Chondrocyte (in vitro differentiated cells): ENCODE measurements at places on chromosomes 3 and 15.

- DNase-seq = no peak
- no peak overlapping the region for H3K27ac ChIP-seq
- H3K4me3 ChIP-seq = no peak overlapping the region
- no peaks in the 10 kb centered on the region for H3K27me3 ChIP-seq
- peaks cover 1% of the 10 kb centered on the region for H3K36me3 ChIP-seq
Measured at GRCh38 chr3:171231361-171231760, 204.8 kb upstream of the SLC2A2 start.

GRCh38 chr15:54580643-54581042 lies 602.4 kb downstream of the UNC13C start:
- H3K4me3 ChIP-seq = no peak overlapping the region
- no peaks in the 10 kb centered on the region for H3K4me1 ChIP-seq
- H3K36me3 ChIP-seq = no peaks in the 10 kb centered on the region
- peaks cover 15% of the 10 kb centered on the region for H3K27me3 ChIP-seq
- H3K27ac ChIP-seq = no peak overlapping the region

DNA sequence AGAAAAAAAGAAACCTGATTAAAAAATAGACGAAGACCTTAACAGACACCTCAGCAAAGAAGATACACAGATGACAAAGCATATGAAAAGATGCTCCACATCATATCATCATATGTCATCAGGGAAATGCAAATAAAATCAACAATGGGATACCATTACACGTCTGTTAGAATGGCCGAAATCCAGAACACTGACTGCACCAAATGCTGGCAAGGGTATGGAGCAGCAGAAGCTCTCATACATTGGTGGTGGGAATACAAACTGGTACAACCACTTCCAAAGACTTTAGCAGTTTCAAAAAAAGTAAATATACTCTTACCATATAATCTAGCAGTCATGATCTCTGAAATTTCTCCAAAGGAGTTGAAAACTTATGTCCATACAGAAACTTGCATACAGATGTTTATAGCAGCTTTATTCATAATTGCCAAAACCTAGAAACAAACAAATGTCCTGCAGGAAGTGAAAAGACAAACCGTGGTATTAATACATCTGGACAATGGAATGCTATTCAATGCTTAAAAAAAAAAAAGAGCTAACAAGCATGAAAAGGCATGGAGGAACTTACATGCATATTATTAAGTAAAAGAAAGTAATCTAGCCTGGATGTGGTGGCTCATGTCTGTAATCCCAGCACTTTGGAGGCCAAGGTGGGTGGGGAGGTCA lies 107.4 kb downstream of the HES1 start:
- no peak overlapping the region for H3K27ac ChIP-seq
- no peak overlapping the region for H3K4me3 ChIP-seq
- peaks cover 2% of the 10 kb centered on the region for H3K36me3 ChIP-seq
- H3K4me1 ChIP-seq = no peaks in the 10 kb centered on the region

DNA sequence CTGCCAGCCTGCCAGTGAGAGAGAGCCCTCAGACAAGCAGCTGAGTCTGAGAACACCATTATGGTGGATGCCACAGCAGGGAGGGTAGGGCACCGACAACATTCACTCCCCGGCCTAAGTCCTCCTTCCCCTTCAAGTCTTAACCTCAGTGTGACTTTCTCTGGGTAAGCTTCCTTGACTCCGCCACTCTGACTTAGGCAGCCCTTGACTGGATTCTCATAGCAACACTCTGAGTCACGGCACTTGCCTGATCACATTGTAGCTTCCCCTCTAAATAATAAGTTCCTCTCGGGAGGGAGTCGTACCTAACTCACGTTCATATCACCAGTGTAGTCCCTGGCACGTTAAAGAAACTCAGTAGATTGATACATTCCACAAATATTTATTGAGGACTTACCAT lies 180.5 kb downstream of the FOXB1 start:
- H3K27me3 ChIP-seq = peaks cover 31% of the 10 kb centered on the region
- H3K4me3 ChIP-seq = no peak overlapping the region
- no peaks in the 10 kb centered on the region for H3K36me3 ChIP-seq

DNA sequence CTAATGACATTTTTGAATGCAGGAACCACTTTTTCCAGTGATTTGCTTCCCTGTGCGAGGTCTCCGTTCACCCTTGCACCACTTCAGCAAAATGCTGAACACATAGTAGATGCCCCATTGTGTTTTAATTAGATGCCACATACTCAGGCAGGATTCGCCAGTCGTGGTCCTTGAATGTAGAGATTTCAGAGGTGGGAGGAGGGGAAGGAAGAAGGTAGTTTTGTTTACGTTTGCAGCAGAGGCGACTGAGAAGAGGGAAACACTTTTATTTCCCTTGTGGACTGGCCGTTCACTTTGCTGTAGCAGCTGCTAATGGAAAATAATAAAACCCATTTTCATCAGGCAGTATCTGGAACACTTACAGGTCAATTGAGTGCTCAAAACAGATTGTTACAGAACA lies 262.8 kb upstream of the TBL1XR1 start:
- peaks cover 37% of the 10 kb centered on the region for H3K4me1 ChIP-seq
- H3K36me3 ChIP-seq = no peaks in the 10 kb centered on the region
- no peak overlapping the region for H3K4me3 ChIP-seq

DNA sequence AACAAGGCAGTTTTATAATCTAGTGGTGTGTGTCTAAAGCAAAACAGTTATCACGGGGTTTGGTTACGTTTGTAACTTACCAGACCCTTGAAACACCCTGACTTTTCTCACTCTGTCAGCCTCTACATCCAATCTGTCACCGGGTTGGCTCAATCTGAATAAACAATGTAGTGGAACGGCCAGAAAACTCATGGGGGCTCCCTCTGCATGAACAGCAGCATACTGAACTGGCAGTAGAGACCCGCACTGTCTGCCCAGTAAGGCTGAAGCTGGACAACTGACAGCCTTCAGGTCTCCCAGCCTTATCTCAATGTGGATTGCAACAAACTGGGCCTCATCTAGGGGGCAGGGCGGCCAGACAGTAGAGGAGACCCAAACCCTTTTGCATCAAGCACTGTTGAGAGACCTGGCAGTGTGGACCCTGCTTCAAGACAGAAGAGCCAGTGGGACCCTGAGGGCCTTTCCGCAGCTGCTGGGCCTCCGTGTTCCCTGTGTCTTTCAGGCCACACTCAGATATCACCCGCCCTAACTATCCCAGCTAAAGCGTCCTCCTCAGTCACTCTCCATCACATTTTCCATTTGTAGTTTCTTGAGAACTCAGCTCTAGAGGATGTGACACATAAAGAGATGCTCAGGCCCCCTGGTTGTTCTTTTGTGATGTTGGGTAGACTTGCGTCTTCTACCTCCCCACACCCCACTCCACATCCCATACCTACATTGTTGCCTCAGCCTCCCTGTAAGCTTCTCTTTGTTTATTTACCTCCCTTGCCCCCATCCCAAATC lies 181.2 kb upstream of the NR2E3 start:
- H3K27ac ChIP-seq = no peak overlapping the region
- no peak for DNase-seq
- peaks cover 3% of the 10 kb centered on the region for H3K27me3 ChIP-seq
- H3K4me1 ChIP-seq = no peaks in the 10 kb centered on the region
- H3K4me3 ChIP-seq = no peak overlapping the region

- H3K4me1 ChIP-seq = no peaks in the 10 kb centered on the region
- H3K36me3 ChIP-seq = no peaks in the 10 kb centered on the region
- H3K4me3 ChIP-seq = no peak overlapping the region
- no peak overlapping the region for H3K27ac ChIP-seq
- no peaks in the 10 kb centered on the region for H3K27me3 ChIP-seq
Measured at GRCh38 chr3:26346497-26346896, 276.1 kb upstream of the LRRC3B start.

GRCh38 chr3:196563721-196564225 lies 4.6 kb downstream of the WDR53 start:
- no peak for DNase-seq
- H3K4me1 ChIP-seq = peaks cover 20% of the 10 kb centered on the region
- no peaks in the 10 kb centered on the region for H3K27me3 ChIP-seq
- no peak overlapping the region for H3K27ac ChIP-seq

DNA sequence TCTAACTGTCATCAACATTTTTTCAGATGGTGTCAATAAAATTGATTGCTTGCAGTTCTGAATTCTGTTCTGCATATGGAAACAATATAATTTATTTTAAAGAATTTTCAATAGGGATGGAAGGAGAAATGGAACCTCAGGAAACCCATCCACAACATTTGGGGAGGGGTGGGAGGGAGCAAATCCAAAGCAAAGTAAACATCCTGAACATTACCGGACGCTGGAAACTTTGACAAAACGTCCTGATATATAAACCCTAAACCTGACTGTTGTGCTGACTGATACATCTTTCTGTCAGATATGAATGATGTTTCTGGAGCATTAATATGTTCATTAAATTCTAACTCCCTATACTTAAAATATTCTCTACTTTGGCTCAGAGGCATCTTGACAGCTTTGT lies 479.0 kb downstream of the FOXP1 start:
- peaks cover 92% of the 10 kb centered on the region for H3K4me1 ChIP-seq
- peaks cover 2% of the 10 kb centered on the region for H3K36me3 ChIP-seq
- no peak overlapping the region for H3K4me3 ChIP-seq

GRCh38 chr15:45892182-45892581 lies 257.4 kb downstream of the SQOR start:
- DNase-seq = no peak
- H3K27ac ChIP-seq = no peak overlapping the region
- H3K36me3 ChIP-seq = no peaks in the 10 kb centered on the region
- no peaks in the 10 kb centered on the region for H3K4me1 ChIP-seq

DNA sequence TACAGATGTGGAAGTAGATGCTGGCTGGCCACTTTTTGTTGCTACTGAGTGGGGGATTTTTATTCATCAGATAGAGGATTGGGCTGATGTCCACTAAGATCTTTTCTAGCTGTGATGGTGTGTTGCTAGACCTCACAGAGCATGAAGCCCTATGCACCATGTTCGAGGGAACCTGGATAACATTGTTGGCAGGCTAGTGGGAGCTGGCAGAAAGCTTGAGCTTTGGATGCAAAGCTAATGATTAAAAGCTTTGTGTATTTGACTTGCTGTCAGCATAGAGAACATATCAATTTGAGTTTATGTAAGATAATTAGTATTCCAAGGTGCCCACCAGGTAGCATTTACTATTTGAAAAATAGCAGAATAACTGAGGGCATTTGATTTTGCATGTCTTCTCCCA lies 59.1 kb downstream of the ST6GAL1 start:
- H3K27ac ChIP-seq = no peak overlapping the region
- H3K27me3 ChIP-seq = no peaks in the 10 kb centered on the region
- H3K36me3 ChIP-seq = peaks cover 13% of the 10 kb centered on the region
- H3K4me1 ChIP-seq = peaks cover 43% of the 10 kb centered on the region

GRCh38 chr3:33447958-33448357 lies 7.8 kb upstream of the UBP1 start:
- DNase-seq = no peak
- H3K36me3 ChIP-seq = no peaks in the 10 kb centered on the region
- H3K27ac ChIP-seq = no peak overlapping the region
- no peaks in the 10 kb centered on the region for H3K27me3 ChIP-seq
- peaks cover 17% of the 10 kb centered on the region for H3K4me1 ChIP-seq
- peak overlapping the region; percentile 85 for H3K4me3 ChIP-seq

DNA sequence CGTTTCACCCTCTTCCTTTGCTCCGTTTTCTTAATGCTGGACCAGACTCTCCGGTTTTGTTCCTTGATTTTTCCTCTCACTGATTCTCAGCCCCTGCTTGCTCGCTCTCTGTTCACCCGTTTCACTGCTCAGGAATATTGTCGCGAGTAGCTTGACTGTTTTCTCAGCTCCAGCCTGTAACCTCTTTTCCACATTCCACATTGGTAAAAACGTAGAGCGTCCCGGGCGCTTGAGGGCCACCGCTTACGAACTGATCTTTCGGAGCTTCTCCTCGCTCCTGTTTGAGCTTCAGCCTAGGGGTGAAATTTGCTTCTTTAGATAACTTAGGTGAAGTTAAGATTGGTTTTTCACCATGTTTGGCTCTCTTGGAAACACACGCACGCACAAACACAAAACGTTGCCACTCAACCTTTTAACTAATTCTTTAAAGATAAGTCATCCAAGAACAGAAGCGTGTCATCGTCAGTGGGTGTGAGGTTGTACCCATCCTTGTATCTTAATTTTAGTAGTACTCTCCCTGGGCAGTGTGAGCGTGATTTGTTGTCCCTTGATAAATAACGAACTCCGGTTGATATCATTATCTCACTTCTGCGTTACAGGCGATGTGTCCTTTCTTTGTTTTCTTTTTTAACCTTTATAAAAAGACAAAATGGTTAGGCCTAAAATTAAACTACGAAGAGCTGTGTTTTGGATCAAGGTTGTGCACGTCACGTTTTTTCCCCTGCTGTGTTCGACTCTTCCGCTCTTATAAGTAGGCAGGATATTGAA lies 1.0 kb downstream of the PAK2 start:
- no peak for DNase-seq
- no peaks in the 10 kb centered on the region for H3K27me3 ChIP-seq
- peak overlapping the region; percentile 97 for H3K4me3 ChIP-seq
- peak overlapping the region; percentile 100 for H3K27ac ChIP-seq
- peaks cover 29% of the 10 kb centered on the region for H3K4me1 ChIP-seq

DNA sequence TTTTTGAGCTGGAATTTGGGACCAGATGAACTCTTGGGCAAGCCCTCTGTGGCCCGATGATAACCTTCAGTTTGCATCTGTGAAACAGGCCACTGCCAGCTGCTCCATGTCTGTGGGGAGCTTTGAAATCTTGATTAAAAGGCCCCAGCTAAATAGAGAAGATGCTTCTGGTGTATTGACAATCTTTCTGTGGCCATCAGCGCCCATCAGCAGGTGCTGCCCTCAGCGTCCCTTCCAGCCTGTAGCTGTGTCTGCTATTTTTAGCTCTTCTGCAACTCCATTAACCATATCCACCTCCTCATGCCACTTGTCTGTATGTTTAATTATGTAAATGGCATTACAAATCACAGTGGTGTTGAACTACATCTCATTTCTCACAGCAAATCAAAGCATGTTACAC lies 54.0 kb downstream of the CHCHD6 start:
- H3K4me1 ChIP-seq = peaks cover 14% of the 10 kb centered on the region
- H3K27me3 ChIP-seq = no peaks in the 10 kb centered on the region
- no peak overlapping the region for H3K4me3 ChIP-seq
- no peaks in the 10 kb centered on the region for H3K36me3 ChIP-seq

- H3K36me3 ChIP-seq = peaks cover 19% of the 10 kb centered on the region
- no peak for DNase-seq
- H3K4me3 ChIP-seq = no peak overlapping the region
- H3K27me3 ChIP-seq = no peaks in the 10 kb centered on the region
- H3K4me1 ChIP-seq = no peaks in the 10 kb centered on the region
Measured at GRCh38 chr3:184953401-184953800, 141.4 kb downstream of the VPS8 start.

DNA sequence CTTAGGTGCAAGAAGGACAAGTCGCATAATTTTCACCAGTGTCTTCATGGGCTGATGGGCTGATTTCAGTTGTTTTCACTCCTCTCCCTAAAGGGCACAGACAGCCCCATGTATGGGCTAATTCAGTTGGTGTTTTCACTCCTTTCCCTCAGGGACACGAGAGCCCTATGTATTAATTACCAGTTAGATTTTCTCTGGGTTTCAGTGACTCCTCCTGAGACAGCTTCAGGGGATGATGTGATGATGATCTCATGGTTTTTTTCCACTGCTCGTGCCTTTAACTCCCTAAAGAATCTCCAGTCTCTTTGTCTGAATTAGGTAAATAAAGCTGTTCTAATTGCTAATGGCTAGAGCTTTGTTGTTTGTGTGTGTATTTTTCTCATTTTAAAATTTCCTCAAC lies 9.9 kb downstream of the RAMAC start:
- H3K36me3 ChIP-seq = peaks cover 2% of the 10 kb centered on the region
- no peaks in the 10 kb centered on the region for H3K27me3 ChIP-seq
- no peak for DNase-seq
- no peak overlapping the region for H3K27ac ChIP-seq
